ENCODE measurements at places on chromosomes 2 and 18.

DNA sequence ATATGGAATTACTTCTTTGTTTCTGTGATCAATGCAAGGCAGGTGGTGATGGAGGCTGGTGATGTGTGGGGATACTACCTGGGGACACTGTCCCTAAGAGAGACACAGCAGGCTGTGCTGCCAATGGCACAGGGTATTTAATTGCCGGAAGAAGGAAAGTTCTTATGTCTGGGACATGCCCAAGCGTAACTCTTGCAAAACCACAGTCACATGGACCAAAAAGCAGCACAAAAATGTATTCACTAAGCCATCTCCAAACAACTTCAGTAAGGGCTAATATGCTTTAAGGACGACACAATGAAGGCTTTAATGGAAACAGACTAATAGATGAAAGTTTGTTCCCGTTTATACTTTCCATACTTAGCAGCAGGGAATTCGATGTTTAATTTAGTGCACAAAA is 49.7 kb upstream of the AP1S3 start:
- peak; percentile 47 for DNase-seq

DNA sequence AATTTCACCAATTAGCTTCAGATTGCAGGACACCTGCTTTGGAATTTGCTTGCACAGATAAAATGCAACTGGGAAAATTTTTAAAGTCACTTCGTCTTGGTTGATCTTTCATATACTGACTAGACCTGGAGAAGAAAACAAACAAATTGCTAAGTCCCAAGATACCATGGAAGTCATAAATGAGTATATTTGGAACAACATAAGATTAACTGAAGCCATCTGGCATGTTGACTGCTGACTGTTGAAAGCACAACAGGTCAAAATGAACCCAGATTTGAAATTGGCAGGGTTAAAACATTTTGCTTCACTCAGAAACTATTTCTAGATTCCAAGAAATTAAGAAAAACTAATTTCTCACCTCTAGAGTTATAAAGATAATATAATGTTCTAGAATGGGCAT is 470.7 kb downstream of the LPIN1 start:
- DNase-seq: no peak

- DNase-seq: no peak
These were observed 267.4 kb upstream of the RAB6C start for GRCh38 chr2:129711816-129712675.

GRCh38 chr2:117359266-117359914 is 455.1 kb upstream of the DDX18 start:
- no peak for DNase-seq

DNA sequence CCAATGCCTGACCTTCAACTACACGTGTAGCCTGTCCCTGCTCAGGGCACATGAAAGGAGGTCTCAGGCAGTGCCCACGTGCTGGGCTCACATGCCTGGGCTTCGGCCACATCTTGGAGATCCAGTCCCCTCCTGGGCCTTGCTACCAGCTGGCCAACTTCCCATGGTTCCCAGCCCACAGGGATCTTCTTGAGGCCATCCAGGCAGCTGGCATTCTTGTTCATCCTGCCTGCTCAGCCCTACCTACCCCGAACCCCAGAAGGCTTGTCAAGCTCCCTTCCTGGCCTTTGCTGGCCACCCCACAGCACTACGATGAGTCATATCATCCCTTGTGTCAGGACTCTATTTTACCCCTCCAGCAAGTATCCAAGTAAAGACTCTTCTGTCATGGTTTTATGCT is 97.1 kb downstream of the ZBTB7C start:
- DNase-seq: no peak

DNA sequence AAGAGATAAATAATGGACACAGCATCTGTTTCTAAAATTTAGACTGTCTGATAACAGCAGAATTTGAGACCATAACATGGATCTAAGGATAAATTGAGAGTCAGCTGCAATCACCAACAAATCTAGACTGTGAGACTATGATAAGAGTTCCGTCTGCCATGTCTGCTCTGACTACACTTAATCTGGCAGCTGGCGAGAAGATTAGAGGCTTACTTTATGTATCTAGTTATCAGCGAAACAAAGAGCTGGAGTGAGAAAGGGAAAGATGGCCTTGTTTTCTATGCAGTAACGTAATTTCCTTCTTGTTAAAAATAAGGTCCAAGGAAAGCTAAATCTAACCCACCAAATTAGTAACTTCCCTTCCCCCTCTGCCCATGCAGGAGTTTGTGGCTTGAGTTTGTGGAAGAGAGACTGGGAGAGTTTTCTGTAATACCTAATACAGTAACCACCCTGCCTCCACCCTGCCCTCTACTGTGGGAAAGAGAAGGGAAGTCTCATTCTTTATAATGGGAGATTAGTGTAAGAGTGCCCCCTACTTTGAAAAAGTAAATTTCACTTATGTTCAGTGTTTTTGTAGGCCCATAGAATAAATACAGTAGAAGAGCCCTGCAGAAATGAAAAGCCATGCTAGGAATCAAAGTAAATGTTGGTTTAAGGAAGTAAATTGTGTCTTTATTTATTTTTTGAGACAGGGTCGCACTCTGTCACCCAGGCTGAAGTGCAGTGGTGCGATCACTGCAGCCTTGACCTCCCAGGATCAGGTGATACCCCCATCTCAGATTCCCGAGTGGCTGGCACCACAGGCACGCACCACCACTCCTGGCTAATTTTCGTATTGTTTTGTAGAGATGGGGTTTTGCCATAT is 27.5 kb downstream of the EML4 start:
- peak; percentile 46 for DNase-seq

DNA sequence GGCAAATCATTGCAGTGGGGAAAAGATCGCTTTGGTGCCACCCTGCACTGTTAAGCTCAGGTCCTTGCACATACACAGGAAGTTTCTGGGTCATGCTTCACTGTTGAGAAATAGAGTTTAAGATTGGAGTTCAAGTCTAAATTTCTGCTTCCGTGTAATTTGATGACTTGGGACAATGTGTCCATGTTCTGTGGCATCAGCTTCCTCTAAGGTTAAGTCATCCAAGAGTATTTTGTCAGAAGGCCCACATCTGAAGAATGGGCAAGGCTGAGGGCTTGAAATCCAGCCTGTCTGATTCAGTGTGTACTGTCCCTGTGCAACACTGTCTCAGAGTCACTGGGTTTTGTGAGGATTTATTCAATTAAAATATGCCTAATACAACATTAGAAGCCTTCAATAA is 880.7 kb downstream of the SUCLG1 start:
- DNase-seq: peak; percentile 45

- DNase-seq: peak; percentile 66
These were observed 39.4 kb downstream of the MAP4K4 start for GRCh38 chr2:101736861-101737291.

DNA sequence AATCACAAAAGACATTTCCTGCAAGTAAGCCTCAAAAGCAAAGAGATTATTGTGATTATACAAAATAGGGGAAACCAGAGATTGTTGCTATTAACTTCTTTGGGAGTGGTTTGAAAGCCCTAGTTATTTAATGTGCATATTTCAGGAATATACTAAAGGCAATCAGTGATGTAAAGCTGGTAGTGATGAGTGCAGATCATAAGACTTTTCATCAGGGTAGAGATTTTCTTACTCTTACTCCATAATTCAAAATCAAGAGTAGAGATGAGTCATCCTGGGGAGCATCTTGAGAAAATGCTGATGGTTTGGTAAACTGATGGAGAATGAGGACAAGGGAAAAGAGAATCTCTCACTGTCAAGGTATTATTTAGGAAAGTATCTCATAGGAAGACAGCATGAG is 309.5 kb downstream of the FBXO15 start:
- DNase-seq: no peak

GRCh38 chr2:96882230-96882629 is 12.3 kb upstream of the SEMA4C start:
- DNase-seq: no peak

GRCh38 chr2:226256237-226256636 is 543.4 kb downstream of the IRS1 start:
- DNase-seq: peak; percentile 60

Data from AG10803 (cell line).